ENCODE measurements at places on chromosomes 6 and 20. TPM values are rescaled to one million over a fixed set of nuclear protein-coding genes. Genes with fewer than 3 reads are reported as not detected.
A peak's percentile ranks its signal among the peaks of the same experiment; 100 is the strongest.

RIMS4 gene
- total RNA-seq: 0.08 TPM

SLC12A5 gene
- total RNA-seq: not detected

ATXN1 gene
- total RNA-seq: 29.3 TPM

RAMACL gene
- total RNA-seq: 0.88 TPM

DNA sequence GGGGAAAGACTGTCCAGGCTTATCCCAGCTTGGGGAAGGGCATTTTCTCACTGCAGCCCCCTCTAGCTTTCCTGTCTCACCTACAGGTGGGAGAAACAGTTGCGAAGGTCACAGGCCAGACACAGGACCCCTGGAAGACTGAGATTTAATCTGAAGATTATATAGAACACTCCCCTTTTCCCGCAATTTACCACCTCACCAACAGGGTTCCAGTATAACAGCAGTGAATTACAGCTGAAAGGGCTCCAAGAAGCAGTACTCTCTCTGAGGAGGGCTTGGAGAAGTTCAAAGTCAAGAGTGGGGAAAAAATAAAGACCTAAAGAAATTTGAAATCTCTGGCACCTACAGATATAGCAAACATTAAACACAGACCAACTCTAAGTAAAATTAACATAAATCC lies 111.9 kb downstream of the ANKRD60 start:
- ATAC-seq: no peak

DNA sequence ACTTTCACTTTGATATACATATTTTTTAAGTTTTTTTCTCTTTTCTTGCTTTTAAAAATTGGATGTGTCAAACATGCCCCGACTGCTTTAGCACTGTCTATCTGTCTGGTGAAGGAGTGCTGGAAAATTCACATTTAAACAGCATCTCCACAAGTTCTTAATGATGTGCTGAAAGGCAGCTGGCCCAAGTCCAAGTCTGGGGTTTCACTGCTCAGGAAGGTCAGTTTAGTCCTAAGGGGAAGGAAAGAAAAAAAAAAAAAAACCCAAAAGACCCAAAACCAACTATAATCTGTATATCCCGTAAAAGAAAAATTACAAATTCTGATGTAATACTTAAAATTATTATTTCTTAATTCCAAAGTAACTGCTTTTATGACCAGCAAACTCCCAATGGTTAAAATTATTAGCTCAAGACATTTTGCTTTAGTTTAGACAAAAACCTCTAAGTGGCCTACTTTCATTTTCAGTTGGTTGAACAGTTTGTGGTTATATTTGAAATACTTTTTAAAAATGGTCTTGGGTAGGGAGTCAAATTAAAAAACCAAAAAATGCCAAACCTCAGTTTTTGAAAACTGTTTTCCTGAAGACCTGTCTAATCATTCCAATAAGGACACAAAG lies 79.5 kb upstream of the PREP start:
- ATAC-seq: no peak

- no peak for ATAC-seq
Measured at GRCh38 chr20:43750774-43751166, 24.0 kb upstream of the GTSF1L start.

DNA sequence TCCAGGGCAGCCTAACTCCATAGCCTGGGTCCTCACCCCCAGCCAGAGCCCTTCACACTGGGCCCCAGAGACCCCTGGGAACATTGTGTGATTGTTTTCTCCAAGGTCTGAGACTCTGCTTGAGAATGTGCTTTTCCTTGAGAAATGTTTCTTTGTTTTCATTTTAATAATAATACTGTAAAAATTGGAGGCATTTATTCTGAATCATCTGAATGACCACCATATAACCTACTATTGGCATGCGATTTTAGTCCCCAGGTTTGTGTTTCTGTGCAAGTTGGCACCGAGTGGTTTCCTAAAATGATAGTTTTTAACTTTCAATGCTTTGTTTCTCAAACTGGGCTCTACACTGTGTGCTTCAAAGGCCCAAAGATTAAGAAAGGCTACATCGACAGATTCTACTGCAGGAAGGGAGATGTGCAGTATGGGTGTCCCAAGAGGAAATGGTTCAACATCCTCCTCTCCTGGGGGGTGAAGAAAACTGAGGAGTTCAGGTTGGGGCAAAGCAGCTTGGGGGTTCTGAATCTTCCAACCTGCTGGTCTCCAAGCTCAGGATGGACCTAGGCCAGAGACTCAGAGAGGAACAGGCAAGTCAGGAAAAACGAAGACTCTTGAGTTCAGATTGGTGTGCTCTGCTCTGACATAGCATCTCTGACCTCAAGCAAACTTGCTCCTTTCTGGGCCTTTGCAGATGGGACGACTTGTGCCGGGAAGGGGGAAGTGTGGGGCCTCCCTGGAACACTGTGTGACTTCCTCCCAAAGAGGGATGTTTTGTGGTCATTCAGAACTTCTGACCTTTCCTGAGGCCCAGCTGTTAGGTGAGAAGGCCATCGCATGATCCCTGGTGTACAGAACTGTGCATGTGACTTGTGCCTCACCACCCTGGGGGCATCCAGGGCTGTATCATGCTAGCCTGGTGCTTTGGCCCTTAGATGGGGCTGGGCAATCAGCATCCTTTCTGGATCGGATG lies 31.0 kb downstream of the DAAM2 start:
- ATAC-seq: peak; percentile 28

- ATAC-seq: peak; percentile 75
Measured at GRCh38 chr20:51760905-51761546, 7.2 kb downstream of the ATP9A start.

GRCh38 chr6:2977290-2977689 lies 5.9 kb upstream of the SERPINB6 start:
- no peak for ATAC-seq
